ENCODE measurements at places on chromosomes 4 and X.

- no peak for DNase-seq
Measured at GRCh38 chr4:107068116-107068515, 32.0 kb upstream of the DKK2 start.

GRCh38 chrX:20668550-20668949, 401.8 kb upstream of the RPS6KA3 start:
- no peak for DNase-seq

GRCh38 chrX:97326456-97326855, 442.7 kb downstream of the RPA4 start:
- DNase-seq: no peak

DNA sequence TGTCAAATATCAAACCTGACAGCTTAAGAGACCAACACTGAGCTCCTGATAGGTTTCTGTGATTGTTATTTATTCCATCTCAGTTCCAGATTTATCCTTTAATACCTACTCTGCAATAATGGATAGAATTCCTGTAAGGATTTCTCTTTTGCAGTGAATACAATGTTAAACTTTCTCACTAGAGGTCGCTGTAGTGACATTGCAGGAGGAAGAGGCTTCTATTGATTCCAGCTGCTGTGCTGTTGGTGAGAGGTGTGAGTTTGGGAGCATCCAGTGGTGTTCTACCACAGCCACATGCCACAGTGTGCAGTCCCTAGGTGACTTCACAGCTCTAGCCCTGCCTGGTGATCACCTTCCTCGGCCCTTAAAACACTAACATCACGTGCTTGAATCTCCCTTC, 34.6 kb upstream of the DCAF8L2 start:
- no peak for DNase-seq

- no peak for DNase-seq
Measured at GRCh38 chr4:3192827-3193226, 56.1 kb upstream of the MSANTD1 start.

DNA sequence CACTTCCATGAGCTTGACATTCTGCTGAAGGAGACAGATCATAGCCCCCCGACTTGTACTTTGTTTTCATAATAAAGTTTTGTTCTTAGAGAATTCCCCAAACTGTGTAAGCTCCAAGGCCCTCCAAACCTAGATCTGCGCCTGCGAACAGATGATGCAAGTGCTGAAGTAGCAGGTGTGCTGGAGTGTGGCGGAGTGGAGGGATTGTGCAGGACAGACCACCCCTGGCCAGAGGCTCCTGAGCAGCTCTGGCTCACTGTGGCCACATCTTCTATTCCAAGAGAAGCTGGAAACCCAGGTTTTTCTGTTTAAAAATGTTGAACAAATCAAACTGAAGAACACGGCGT, 46.4 kb downstream of the TBC1D14 start:
- DNase-seq: no peak

Measured in stimulated activated CD4-positive, alpha-beta T cell treated with anti-CD3 and anti-CD28 coated beads, Interleukin-2, amount 100 ng/mL, for 48 hours (primary cell).